HL-60 (cell line): ENCODE measurements at places on chromosomes 1 and 21.

GRCh38 chr1:17563494-17564281, 24.2 kb downstream of the ARHGEF10L start:
- no peak for DNase-seq

DNA sequence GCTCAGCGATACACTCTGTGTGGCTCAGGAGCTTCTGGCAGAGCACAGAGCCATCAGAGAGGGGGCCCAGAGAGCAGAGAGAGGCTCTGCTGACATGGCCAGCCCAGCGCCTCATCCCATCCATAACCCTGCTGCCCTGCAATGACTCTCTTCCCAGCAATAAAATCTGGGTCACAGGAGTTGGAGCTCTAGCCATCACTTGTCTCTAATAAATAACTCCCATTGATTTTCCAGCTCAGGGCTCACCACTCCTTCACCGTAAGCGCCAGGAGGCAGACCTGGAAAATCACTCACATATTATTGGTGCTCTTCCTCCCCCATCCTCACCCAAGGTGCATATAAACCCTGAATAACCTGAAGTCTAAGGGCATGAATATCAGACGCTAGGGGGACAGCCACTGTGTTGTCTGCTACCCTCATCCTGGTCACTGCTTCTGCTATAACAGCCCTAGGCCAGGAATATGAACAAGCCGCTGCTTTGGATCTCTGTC, at the start of gene APCS:
Gene APCS, plus strand, starts transcription at position 366 of the 491 bp plus-strand sequence. Its CDS starts 96 bp downstream, at position 462.
- no peak for DNase-seq

- no peak for DNase-seq
Observed at GRCh38 chr1:240526312-240526711, 85.6 kb downstream of the GREM2 start.

DNA sequence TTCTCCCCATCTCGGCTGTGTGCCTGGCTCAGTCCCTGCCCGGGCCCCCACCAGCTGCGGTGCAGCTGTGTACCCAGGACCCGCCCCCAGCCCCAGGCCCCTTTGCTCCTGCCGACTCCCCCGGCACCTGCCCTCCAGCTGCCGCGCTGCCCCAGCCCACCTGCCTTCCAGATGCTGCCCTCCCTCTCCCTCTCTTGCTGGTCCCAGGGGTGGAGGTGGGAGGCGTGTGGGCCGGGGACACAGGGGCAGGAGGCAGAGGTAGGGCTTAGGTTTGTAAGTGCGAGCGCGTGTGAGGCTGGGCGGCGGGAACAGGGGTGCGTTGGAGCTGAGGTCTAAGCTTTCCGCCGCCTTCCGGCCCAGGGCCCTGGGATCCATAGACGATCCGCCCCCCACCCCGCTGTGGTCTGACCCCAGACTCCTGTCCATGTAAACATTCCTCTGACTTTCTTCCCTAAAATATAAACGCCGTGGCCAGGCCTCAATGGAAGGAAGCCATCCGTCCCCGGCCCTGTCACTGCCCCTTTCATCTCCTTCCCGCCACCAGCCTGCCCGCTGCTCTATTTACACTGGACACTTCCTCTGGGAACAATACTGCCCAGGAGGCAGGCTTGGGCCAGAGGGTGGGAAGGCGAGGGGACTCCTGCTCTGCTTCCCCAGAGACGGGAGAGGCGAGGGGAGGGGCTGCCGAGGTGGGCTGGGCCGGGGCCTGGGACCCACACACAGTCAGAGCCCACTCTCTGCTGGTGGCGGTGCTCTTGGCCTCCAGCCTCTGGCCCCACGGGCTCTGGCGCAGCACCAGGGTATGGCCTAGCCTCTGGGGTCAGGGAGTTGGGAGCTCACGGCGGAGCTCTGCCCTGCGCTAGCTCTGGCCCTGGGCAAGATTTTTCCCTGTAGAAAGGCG, 128.3 kb downstream of the CASZ1 start:
- DNase-seq = no peak

DNA sequence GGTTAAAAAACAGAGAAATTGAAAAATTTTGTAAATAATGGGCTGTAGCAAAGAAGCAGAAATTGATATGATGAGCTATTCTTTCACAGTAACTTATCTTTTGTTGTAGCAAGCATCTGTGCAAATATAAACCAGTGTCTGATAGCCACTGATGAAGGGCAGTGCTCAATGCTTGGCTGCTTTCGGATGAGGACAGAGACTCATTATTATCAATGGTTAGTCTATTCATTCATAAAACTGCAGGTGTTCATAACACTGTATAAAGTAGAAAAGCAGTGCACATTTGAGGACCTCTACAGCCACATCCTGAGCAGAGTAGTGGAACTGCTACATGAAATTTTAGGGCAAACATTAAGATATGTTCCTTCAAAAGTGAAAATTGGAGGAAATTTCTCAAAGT, 107.2 kb downstream of the FAF1 start:
- DNase-seq = no peak

- no peak for DNase-seq
Observed at GRCh38 chr1:239456788-239457187, 70.4 kb downstream of the CHRM3 start.

DNA sequence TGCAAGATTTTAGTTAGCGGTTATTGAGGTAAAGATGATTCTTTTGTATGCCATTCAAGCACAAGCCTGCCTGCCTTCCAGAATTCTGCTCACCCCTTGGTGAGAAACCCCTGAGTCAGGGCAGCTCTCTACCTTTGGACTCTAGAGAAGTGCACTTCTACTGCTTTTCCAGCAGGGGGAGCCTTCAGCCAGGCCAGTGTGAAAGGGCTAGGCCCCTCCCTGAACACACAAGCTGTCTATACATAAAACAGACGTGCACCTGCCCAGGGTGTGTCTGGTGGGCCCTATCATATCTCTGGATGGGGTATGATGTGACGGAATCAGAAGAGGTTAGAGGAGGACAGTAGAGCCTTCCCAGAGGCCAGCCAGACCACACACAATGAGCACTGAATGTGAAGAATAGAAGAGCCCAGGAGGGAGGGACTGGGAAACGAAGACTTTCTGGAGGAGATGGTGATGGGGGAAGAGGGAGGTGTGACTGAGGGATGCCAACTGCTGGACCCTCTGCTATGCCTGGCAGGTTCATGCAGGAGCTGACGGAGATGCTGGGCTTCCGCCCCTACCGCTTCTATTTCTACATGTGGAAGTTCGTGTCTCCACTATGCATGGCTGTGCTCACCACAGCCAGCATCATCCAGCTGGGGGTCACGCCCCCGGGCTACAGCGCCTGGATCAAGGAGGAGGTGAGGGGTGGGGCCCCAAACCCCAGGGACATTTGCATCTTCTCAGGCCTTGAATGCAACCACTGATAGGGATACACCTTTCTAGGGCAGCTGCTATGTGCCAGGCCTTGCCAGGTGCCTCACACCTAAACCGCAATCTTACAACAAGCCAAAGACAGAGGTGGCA, 13.0 kb upstream of the KCNC4 start:
- peak; percentile 48 for DNase-seq

DNA sequence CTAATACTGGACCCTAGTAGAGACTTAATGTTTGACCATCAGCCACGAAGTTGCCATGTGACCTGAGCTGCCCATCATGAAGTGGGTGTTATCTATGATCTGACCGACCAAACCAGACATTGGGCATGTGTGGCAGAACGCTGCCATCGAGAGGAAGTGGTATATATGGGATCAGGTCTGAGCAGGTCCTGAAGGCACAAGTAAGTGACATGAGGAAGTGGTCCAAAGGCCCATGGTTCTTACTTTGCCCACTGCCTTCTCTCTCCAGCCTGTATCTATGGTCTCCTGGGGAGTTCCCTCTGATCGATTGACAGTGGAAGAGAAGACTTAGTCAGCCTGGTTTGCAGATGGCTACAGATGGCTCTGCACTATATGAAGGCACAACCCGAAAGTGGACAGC, 7.9 kb downstream of the SPSB1 start:
- DNase-seq = no peak

GRCh38 chr1:7988576-7988975, 27.1 kb downstream of the PARK7 start:
- no peak for DNase-seq

GRCh38 chr21:29626801-29627470, 312.9 kb downstream of the GRIK1 start:
- DNase-seq = no peak

GRCh38 chr1:51247022-51247421, 10.9 kb downstream of the RNF11 start:
- DNase-seq = no peak

DNA sequence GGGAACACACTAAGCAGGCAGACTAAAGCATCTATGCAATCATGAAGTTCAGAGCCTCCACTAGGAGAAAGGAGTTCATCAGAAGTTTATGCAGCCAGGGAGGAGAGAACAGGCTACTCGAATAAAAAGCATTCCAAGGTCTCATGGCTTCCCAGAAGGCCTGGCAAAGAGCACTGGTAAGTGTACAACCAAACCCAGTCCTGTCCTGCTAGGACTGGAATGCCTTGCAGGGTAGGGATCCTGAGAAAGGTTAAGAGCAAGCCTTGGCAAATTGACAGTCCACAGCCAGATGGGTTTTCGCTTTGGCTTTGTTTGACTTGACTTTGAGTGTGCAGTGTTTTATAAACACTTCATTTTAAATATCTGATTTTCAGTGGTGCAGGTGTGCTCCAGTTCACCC, 133.6 kb upstream of the ATP1B1 start:
- DNase-seq = no peak

DNA sequence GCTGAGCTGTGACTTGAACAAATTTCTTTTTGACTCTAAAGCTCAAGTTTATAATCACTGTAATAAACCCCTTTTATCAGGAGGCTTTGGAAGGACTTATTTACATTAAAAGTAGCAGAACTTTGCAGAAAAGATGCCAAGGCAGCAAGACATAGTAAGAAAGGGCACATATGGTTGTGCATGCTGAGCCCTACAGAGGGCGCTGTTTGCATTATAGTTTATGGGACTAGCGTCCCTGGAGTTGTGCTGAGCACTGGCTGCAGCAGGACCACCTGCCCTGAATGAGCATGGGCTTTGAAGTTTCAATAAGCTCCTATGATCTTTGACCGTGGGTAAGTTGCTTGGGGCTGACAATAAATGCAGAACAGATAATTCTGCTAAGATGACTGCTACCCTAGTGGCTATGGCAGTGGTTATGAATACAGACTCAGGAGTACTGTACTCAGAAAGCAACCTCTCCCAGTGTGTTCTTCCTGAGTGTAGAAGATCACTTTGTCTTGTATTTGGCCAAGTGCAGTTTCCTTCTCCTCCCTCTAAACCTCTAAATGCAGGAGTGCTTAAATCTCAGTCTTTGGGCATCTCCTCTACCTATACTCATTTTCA, 45.4 kb upstream of the USP1 start:
- no peak for DNase-seq

DNA sequence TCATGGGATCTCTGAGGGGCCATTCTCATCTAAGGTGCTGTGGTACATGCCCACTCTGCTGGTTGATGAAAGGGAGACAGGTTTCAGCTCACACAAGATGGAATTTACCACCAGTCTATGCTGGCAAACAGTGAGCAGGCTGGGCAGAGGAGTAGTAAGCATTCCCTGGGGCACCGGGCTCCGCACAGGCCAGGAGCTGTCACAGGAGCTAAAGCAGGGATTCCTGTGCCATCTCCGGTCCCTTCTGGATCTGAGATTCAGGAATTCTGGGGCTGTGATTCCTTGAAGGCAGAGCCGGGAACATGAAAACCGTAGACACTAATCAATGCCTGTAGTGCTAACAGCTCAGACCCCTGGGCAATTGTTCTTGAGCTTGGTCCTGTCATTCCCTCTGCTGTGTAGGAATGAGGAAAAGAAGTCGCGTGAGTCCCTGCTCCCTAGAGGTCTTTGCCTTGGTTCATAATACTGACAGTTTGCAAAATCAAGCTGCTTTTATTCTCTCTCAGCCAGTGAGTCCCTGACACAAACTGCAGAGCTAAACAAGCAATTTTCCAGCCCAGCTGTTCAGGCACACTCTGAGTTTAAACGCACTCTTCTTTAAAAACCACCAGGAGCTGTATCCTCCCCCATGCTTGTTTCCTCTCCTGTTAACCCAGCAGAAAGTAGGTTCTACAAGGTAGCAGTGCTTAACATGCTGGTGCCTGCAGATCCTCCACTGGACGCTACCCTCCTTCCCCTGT, 52.5 kb downstream of the MDM4 start:
- no peak for DNase-seq

DNA sequence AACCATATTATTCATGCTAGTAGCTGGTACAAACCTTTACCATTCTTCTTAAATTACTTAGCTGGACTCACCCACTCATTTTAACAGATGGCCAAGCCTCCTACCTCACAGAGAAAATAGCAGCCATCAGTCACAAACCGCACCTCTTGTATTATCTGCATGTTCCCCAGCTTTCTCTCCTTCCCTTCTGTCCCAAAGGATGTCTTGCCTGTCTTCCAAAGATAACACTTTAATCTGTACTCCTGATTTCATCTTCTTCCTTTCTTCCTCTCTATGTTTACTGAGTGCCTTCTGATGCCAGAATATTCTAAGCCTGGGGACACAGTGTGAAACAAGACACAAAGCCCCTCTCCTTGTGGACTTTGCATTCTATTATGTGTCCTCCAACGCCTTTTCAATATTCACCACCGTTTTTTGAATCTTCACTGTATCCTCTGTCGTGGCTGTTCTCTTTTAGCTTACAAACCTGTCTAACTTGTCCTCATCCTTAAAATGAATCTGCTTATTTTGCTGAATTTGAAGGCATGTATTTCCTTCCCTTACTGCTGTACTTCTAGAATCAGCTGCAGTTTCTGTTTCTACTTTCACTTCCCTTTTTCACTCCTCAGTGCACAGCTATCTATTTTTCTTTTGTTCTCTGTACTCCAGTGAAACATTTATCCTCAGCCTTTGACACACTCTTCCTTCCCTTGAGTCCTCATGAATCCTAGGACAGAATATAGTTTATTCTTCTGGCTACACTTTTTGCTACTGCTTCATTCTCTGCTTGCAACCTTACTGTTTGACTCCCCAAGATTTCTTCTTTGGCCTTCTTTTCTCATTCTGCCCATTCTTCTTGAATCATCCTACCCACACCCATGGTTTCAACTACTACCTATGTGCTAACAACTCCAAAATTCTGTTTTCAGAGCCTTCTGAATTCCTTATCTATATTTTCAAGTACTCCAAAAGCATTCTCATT, 216.9 kb upstream of the SAMSN1 start:
- DNase-seq = peak; percentile 15

GRCh38 chr1:17177651-17178050, 27.3 kb upstream of the PADI1 start:
- DNase-seq = no peak

DNA sequence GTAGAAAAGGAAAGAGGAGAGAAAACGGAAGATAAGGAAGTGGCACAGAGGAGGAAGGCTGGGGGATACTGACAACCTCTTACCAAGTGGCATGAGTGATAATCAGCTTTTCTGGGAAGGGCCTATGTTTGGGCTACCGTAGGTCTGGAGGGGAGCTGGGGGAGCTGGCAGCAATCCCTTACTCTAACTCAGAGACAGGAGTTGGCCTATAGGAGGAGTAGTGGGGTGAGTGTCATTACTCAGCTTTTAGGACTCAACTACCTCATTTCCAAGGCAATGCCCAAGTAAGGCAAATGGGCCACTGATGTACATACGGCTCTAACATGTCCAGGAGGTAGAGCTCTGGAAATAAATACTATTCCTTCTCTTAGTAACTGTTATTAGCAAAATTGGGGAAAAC, 48.7 kb upstream of the DMRTA2 start:
- no peak for DNase-seq

DNA sequence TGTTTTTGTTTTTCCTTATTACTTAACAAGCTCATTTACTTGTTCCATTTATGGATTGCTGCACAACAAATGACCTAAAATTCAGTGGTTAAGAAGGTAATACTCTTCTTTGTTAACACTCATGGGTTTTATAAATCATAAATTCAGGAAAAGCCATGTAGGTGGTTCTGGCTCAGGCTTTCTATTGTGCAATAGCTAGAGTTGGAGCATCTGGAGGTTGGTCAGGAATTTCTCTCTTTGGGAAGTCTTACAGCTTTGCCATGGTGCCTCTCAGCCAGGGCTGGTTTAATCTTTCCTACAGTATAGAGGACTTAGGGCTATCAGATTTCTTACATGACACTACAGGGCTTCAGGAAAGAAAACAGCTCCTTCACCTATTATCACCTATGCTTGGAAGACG, 1677.1 kb downstream of the KCNT2 start:
- DNase-seq = no peak
